ENCODE measurements at places on chromosomes 7 and 10. TPM values are rescaled to one million over a fixed set of nuclear protein-coding genes. Genes with fewer than 3 reads are reported as not detected.

Gene FBH1
- 79.3 TPM for polyA plus RNA-seq

DNA sequence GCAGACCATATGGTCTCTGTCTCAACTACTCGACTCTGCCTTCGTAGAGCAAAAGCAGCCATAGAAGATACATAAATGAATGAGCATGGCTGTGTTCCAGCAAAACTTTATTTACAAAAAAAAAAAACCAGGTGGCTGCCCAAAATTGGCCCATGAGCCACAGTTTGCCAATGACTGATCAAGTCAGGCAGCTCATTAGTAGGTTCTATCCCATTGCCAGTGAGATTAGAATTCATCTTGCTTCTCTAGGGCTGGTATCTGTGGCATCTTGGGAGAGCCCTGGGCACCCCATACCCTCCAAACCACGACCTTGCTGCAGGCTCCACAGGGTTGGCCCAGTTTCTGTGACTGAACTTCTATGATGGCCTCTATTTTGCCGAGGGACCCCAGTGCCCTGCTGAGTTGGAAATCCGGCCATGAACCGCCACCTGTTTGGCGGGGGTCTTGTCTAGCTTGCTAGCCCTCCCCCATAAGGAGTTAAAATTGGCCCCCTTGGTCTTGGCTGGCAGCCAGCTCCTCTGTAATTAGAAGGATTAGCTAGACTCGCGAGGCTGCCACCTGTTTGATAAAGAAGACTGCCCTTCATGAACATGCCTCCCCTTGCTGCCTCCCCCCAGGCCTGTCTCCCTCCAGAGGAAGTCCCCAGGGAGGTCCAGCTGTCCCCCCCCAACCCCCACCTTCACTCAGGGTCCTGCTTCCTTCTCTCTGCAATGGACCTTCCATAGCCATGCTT, 83.9 kb downstream of the CHN2 start:
- DNase-seq: no peak

GRCh38 chr10:30701451-30702173, 72.1 kb upstream of the LYZL2 start:
- no peak for DNase-seq

GRCh38 chr10:92691591-92692079, 1.9 kb downstream of the HHEX start:
- no peak for DNase-seq

DNA sequence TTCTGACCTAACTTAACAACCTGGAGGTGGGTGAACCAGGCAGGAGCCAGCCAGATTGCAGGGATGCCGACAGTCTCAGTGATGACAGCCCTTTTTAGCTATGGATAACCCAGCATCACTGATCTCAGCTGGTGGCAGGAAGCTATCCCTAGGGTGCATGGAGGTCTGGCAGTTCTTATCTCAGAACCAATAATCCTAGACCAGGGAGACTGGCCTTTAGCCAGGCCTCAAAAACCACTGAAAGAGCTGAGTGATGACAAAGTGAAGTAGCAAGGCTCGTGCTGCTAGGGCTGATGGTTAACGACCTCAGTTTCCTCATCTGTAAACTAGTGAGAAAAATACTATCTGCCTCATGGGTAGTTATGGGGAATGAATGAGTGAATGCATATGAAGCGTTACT, 112.5 kb downstream of the RALA start:
- no peak for DNase-seq

Gene ZNF92
- 21.3 TPM for polyA plus RNA-seq

DNA sequence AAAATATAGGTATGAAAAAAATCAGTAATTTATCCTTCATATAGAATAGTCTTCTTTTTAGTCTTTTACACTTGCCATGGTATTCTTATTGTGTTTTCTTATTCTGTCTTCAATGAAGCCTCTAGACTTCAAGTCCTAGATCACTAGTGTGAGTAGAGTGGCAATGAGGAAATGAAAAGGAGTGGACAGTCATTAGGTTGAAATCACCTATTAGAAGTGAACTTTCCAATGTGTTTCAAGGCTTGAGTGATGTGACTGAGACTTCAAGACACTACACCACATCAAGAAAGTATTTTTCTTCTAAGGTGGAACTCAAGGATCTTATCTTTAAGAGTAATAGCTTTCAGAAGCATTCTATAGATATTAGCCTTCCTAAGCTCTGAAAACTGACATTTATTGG, 357.8 kb upstream of the MBL2 start:
- no peak for DNase-seq

DNA sequence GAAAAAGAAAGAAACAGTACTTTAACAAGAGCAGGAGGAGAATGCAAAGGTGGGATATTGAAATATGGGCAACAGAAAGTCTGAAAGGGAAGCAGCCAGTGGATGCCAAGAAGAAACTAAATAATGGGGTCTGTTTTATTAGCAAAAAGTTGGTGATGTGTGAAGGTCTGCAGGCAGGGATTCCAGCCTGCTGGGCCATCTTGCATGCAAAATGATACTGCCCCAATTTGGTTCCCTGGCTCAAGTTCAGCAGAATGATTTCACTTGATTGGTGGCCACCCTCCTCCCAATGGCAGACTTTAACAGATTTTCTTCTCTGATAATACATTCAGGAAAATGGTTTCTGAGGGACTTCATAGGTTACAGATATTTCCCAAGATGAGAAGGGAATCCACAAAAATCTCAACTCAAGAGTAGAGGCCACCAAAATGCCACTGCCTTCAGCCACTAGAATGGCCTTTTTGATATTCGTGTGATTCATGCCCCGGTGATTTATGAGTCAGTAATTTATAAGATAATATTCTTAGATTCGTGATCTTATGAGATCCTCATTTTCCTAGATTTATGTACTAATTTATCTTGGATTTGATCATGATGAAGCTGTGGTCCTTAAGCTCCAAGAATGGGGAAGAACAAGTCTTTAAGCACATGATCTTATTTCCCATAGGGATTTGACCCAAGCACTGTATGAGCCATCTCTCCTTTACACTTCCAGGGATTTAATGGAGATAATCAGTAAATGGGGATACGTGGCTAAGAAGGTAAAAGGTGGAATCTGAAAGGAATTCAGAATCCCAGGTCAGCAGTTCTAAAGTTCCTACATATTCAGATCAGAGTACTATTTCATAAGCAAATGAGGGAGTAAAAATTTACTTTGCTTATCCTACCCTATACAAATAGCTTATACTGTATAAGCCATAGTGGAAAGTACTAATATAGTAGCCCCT, 32.3 kb upstream of the ADD3 start:
- DNase-seq: no peak

DNA sequence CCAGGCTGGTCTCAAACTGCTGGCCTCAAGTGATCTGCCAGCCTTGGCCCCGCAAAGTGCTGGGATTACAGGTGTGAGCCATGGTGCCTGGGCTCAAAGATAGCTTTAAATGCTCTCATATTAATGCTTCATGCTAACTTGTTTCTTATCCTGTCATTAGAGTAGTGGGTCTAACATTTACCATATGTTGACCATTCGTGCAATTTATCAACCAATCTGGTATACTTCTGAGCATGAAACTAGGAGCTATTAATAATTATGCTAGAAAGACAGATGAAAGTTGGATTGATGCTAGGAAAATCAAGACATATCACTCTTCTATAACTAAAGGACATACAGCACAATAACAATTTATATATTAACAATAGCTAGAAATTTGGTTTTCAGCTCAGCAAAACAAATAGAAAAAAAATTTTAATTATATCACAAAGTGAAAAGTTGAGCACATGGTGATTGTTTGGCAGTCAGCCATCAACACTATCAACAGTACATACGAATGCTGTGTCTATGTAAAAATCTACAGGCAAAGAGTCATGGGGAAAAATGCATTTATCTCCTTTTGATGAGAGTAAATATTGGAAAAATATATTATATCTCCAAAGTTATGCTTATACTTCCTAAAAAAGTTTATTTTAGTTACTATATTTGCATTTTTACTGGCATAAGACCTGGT, 112.1 kb upstream of the ABCB5 start:
- no peak for DNase-seq

- no peak for DNase-seq
Measured at GRCh38 chr7:70457482-70457881, 674.5 kb upstream of the GALNT17 start.

DNA sequence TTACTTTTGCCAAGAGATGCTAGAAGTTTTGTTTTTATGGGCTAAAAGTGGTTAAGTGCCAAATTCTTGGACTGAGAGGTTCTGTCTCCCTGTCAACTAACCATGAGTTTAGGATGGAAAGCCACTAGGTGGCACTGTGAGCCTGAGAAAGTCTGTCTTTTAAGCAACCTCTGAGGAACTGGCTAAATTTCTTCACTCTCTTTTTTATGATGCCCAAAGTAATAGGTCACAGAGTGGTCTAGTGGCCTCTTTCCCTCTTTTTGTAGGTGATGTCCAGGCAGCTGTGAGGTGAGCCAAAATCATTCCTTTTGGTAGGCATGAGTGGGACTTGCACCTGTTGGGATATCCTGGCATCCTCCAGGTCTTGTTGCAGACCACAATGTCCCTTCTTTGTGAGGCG, 56.8 kb downstream of the SND1 start:
- DNase-seq: peak; percentile 80

DNA sequence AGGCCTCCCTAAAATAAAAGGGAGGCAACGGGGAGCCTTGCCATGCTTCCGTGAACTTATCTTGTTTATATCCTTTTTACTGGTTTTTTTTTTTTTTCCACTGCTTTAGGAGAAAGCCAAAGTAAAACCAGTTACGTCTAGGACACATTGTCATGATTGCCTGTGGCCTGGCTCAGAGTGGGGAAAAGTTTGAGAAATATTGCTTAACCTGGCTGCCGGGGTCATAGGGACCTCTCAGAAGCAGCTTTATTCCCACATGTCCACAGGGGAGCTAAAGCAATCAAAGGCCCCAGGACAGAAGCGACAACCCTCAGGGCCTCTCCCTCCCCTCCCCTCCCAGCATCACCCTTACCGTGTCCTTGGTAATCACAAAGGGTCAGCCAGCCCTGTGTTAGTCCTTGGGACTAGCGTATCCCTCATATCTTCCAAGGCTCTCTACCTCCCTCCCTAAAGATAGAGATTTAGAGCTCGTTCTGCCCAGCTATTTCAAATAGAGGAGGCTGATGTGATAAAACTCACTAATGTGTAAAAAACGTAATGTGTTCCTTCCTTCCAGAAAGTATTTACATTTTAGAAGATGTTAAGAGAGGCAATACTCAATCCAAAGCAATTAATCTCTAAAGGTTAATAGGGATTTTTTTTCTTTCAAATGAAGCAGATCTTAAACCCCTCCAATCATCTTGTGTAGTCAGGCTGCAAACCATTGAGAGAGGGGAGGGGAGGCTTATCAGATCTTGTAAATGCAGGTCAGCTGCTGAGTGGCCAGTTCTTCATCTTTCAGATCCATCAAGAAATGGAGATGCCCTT, 64.8 kb upstream of the PRKAR2B start:
- DNase-seq: no peak

DNA sequence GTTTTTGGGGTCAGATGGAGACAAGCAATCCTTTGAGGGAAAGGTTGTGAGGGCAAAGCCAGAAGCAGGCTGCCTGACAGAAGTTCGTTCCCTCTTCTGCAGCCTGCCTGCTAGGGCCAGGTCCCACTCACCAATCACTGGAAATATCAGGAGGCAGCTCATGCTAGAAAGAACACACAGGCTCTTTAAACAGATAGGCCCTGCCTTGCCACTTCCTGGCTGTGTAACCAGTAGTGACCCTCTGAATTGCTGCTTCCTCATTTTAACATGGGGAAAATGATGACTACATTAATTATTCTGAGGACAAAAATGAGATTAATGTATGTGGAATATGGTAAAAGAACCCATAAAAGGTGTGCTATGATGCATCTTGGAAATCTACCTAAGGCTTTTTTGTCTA, 50.5 kb upstream of the MRLN start:
- DNase-seq: no peak

DNA sequence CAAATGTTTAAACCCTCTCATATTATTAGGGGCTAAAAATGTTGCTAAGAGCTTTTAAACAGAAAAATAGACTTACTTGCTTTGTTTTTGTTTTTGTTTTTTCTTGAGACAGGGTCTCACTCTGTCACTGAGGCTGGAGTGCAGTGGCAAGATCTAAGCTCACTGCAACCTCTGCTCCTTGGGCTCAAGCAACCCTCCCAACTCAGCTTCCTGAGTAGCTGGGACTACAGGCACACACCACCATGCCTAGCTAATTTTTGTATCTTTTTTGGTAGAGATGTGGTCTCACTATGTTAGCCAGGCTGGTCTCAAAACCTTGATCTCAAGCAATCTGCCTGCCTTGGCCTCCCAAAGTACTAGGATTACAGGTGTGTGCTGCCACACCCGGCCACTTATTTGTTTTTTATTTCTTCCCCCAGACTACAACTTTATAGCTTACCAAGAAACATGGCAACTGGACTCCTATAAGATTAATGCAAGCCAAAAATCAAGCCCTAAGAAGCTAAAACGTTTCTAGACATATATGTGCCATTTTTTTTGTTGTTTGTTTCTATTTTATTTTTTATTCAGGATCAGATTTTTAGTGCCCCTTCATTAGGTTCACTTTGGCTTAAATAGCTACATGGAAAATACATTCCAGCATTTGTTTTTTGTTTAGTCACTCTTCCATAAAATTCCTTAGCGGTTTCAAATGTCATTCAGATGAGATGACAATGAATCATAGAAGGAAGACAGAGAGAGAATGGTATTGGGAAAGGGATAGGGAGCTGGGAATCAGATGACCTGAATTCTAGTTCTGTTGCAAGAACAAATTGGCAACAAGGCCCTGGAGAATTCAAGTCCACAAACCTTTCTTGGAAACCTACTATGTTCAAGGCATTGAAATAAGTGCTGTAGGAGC, 163.4 kb upstream of the MKLN1 start:
- DNase-seq: no peak

DNA sequence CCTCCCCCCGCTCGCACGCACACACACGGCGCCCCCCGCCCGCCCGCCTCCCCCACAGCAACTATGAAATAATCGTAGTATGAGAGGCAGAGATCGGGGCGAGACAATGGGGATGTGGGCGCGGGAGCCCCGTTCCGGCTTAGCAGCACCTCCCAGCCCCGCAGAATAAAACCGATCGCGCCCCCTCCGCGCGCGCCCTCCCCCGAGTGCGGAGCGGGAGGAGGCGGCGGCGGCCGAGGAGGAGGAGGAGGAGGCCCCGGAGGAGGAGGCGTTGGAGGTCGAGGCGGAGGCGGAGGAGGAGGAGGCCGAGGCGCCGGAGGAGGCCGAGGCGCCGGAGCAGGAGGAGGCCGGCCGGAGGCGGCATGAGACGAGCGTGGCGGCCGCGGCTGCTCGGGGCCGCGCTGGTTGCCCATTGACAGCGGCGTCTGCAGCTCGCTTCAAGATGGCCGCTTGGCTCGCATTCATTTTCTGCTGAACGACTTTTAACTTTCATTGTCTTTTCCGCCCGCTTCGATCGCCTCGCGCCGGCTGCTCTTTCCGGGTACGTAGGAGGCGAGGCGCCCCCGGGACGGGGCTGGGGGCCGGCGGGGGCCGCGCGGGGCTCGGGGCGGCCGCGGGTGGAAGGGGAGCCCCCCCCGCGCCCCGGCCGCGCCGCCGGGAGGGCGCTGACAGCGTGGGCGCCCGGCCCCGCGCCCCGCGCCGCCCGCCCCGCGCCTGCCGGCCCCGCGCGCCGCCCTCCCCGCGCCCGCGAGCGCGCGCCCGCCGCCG, 441 bp downstream of the BMI1 start:
- DNase-seq: no peak

GRCh38 chr10:65358565-65358964, 1567.3 kb upstream of the LRRTM3 start:
- peak; percentile 2 for DNase-seq
